ENCODE measurements at places on chromosomes 2 and 18. TPM values are rescaled to one million over a fixed set of nuclear protein-coding genes. Genes with fewer than 3 reads are reported as not detected.

The RUFY4 gene
- not detected for total RNA-seq

The FEV gene
- total RNA-seq = not detected

The ITGA4 gene
- total RNA-seq = 20.6 TPM

The TXNDC2 gene
- total RNA-seq = 0.18 TPM

The ABHD1 gene
- not detected for total RNA-seq

The IL36A gene
- not detected for total RNA-seq

The KATNAL2 gene
- total RNA-seq = 1.4 TPM

The AKAIN1 gene
- not detected for total RNA-seq

The EGR4 gene
- total RNA-seq = not detected

The WNT10A gene
- not detected for total RNA-seq

The ALLC gene
- total RNA-seq = not detected

The BMP10 gene
- total RNA-seq = not detected

The C2orf76 gene
- total RNA-seq = 9.7 TPM
